ENCODE measurements at places on chromosomes 6 and 20. TPM values are rescaled to one million over a fixed set of nuclear protein-coding genes. Genes with fewer than 3 reads are reported as not detected.

- H3K4me3 ChIP-seq = no peak overlapping the region
- DNase-seq = peak; percentile 18
- peaks cover 44% of the 10 kb centered on the region for H3K4me1 ChIP-seq
Observed at GRCh38 chr6:163457637-163458561, 43.4 kb downstream of the QKI start.

DNA sequence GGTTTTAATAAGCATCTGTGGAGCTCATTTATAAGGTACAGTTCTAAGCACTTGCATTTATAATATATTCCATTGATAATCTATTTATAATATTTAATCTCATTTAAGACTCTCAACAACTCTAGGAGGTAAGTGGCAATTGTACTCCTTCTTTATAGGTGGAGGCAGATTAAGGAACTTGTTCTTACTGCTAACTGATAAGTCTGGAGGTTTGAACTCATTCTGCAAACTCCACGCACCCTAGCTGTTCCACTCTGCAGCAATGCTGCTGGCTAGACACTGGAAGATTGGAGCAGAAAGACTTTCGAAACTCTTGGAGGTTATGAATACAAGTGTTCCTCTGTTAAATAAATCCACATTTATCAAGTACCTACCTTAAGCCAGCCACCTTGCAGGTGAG lies 793 bp upstream of the HDAC2 start:
- peak overlapping the region; percentile 93 for H3K4me3 ChIP-seq
- no peaks in the 10 kb centered on the region for H3K27me3 ChIP-seq
- no peak for DNase-seq
- peaks cover 20% of the 10 kb centered on the region for H3K4me1 ChIP-seq
- H3K36me3 ChIP-seq = no peaks in the 10 kb centered on the region
- H3K27ac ChIP-seq = no peak overlapping the region

GRCh38 chr6:118252474-118252873 lies 295.6 kb upstream of the PLN start:
- H3K27me3 ChIP-seq = peaks cover 5% of the 10 kb centered on the region
- no peaks in the 10 kb centered on the region for H3K4me1 ChIP-seq
- H3K27ac ChIP-seq = no peak overlapping the region
- no peaks in the 10 kb centered on the region for H3K36me3 ChIP-seq
- DNase-seq = no peak

DNA sequence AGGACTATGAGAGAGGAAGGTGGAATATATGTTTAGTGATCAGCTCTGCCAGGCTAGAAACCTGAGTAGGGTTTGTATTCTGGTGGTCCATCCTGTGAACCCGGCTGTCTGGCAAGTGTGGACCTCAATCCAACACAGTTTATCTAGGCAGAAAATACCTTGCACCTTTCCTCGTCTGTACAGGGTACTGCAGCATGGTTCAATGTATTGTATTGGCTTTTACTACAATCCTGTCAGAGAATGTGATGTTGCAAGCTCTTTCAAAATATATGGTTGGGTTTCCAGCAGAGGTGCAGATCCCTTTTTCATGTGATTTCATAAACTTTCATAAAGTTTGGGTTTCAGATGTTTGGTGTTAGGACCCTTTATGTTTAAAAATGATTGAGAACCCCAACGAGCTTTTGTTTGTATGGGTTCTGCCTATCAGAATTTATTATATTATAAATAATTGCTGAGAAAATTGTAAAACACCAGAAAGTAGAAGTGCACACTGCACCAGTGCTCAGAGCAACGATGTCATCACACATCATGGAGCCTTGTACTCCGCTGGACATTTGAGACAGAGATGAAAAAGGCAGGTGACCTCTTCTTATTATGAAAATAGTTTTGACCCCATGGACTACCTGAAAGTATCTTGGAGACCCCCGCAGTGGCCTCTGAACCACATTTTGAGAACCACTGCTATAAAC lies 106.6 kb downstream of the RTN4IP1 start:
- peak overlapping the region; percentile 97 for H3K27ac ChIP-seq
- peak overlapping the region; percentile 79 for H3K4me3 ChIP-seq
- DNase-seq = no peak
- H3K36me3 ChIP-seq = peaks cover 46% of the 10 kb centered on the region

- H3K4me1 ChIP-seq = peaks cover 4% of the 10 kb centered on the region
- DNase-seq = no peak
- H3K27me3 ChIP-seq = no peaks in the 10 kb centered on the region
- no peak overlapping the region for H3K27ac ChIP-seq
- no peak overlapping the region for H3K4me3 ChIP-seq
Observed at GRCh38 chr6:116118608-116119007, 7.3 kb downstream of the COL10A1 start.

GRCh38 chr6:46850792-46851191 lies 57.6 kb downstream of the MEP1A start:
- H3K4me3 ChIP-seq = no peak overlapping the region
- peaks cover 6% of the 10 kb centered on the region for H3K4me1 ChIP-seq

DNA sequence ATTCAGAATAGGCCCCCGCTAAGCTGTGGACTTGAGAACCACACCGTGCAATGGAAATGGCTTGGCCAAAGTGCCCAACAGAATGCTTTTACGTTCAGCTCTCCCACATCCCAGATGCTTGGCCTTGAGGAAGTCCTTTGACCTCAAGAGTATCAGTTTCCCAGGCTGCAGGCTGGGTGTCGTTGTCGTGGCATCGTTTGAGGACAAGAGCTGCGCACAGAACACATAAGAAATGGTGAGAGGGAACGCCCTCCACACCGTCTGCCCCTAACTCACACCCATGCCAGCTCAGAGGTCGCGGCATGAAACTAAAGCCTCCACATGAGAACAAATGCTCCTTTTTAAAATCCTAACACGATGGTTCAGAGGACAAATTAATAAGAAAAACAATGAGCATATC lies 37.0 kb downstream of the NFATC2 start:
- no peak for DNase-seq
- H3K4me1 ChIP-seq = peaks cover 51% of the 10 kb centered on the region
- H3K27ac ChIP-seq = no peak overlapping the region
- H3K4me3 ChIP-seq = no peak overlapping the region
- no peaks in the 10 kb centered on the region for H3K27me3 ChIP-seq

- no peak for DNase-seq
- no peaks in the 10 kb centered on the region for H3K4me1 ChIP-seq
- H3K4me3 ChIP-seq = no peak overlapping the region
Observed at GRCh38 chr6:168358842-168359420, 39.4 kb upstream of the DACT2 start.

DNA sequence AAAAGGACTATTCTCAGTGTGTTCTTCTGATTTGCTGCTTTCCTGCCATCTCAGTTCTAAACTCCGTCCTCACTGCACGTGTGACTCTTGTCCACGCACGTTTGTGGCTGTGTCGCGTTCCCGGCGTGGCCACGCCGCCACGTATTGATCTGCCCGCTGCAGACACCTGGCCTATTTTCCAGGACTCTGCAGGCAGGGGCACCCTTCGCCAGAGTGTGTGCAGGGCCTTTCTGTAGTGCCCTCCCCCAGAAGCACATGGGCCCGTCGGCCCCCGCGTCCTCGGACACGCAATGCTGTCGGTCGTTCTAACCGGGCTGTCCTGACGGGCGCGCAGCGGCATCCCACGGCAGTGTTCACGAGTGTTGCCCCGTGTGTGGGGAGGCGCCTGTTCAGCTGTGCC lies 87.6 kb downstream of the YTHDF1 start:
- H3K4me1 ChIP-seq = no peaks in the 10 kb centered on the region
- H3K27me3 ChIP-seq = no peaks in the 10 kb centered on the region
- H3K27ac ChIP-seq = no peak overlapping the region
- no peaks in the 10 kb centered on the region for H3K36me3 ChIP-seq
- no peak overlapping the region for H3K4me3 ChIP-seq

DNA sequence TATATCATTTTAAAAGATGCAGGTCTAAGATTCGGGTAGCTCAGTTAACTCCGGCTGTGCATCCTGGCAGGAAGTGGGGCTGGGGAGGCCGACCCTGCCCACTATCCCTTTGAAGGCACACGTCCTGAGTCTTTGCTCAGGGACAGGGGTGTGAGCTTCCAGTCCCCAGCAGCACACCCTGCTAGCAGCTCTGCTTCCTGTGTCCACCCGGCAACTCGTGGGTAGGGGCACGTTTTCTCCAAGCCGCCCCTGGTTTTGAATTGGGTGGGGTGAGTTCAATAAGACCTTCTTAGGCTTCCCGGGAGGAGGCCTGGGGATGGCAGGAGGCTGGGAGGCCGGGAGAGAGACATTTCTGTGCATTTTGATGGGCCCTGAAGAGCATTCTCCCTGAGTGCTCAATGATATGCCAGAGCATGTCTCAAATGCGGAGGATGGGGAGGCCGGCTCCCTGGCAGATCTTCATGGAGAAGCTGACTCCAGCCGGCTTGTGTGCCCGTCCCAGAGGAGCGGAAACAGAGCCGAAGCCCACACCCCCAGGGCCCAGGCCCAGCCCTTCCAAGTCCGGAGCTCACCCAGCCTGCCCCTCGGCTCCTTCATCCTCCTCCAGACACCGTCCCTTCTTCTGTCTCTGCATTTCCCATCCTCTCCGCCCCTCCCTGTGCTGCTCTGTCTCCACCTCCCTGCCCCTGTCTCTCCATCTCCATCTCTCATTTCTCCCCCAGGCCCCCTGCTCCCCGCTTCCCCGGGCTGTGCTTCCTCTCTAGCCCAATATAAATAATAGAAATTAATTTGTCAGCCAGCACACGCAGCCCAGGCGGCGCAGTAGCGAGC lies 36.3 kb upstream of the ZFAND3 start:
- no peak overlapping the region for H3K27ac ChIP-seq
- H3K27me3 ChIP-seq = peaks cover 34% of the 10 kb centered on the region
- peak overlapping the region; percentile 10 for H3K4me3 ChIP-seq
- H3K36me3 ChIP-seq = no peaks in the 10 kb centered on the region
- peaks cover 12% of the 10 kb centered on the region for H3K4me1 ChIP-seq

GRCh38 chr6:40138273-40138720 lies 204.0 kb upstream of the MOCS1 start:
- H3K27ac ChIP-seq = no peak overlapping the region
- no peaks in the 10 kb centered on the region for H3K27me3 ChIP-seq
- DNase-seq = no peak
- H3K4me3 ChIP-seq = no peak overlapping the region

DNA sequence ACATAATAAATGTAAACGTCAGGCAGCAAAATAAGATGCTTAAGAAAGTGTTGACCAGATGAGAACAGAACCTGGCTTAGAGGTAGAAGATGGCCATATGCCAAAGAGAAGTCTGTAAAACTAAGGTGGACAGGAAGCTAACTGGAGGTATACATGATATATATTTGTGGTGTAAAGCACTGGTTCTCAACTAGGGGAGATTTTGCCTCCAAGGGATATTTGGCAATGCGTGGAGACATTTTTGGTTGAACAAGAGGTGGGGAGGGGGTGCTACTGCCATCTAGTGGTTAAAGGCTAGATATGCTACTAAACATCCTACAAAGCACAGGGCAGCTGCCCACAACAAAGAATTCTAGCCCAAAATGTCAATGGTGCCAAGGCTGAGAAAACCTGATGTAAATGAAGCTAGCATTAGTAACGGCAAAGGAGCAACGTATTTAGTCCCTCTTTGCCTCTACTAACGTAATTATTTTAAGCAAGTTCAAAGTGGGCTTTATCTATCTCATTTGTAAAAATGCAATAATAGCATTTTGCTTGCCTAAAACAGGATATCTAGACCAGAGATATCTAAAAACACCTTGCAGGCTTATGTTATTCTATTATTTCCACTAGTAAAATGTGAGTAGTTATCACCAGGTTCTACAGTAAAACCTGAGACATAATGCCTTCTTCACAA lies 182.6 kb downstream of the RNGTT start:
- no peaks in the 10 kb centered on the region for H3K27me3 ChIP-seq
- H3K36me3 ChIP-seq = peaks cover 11% of the 10 kb centered on the region
- H3K27ac ChIP-seq = no peak overlapping the region
- H3K4me3 ChIP-seq = no peak overlapping the region
- peaks cover 4% of the 10 kb centered on the region for H3K4me1 ChIP-seq

- no peak for DNase-seq
- peaks cover 30% of the 10 kb centered on the region for H3K4me1 ChIP-seq
- no peak overlapping the region for H3K27ac ChIP-seq
- no peak overlapping the region for H3K4me3 ChIP-seq
- no peaks in the 10 kb centered on the region for H3K27me3 ChIP-seq
- no peaks in the 10 kb centered on the region for H3K36me3 ChIP-seq
Observed at GRCh38 chr20:34680586-34681175, 3.8 kb upstream of the PIGU start.

MYH7B gene
- total RNA-seq = 0.15 TPM

CDH26 gene
- 0.53 TPM for total RNA-seq

HLA-DQB1 gene
- total RNA-seq = 74.6 TPM

UST gene
- total RNA-seq = 0.93 TPM

MUCL3 gene
- not detected for total RNA-seq

ESR1 gene
- 1.2 TPM for total RNA-seq

SMIM8 gene
- total RNA-seq = 7.1 TPM

DEFB124 gene
- total RNA-seq = not detected

RBL1 gene
- 45.2 TPM for total RNA-seq

All from activated CD4-positive, alpha-beta memory T cell treated with anti-CD3 and anti-CD28 coated beads, Interleukin-2, amount 10 ng/mL, durations not matched to agents 7 days and 5 days (primary cell).